ENCODE measurements at places on chromosomes 13 and 19. TPM values are rescaled to one million over a fixed set of nuclear protein-coding genes. Genes with fewer than 3 reads are reported as not detected.

TEX26 gene
- polyA plus RNA-seq: not detected

ZNF726 gene
- 2.7 TPM for polyA plus RNA-seq

DHDH gene
- polyA plus RNA-seq: 0.39 TPM

ACTL9 gene
- not detected for polyA plus RNA-seq

AMER2 gene
- polyA plus RNA-seq: not detected

MUC16 gene
- not detected for polyA plus RNA-seq

MEDAG gene
- polyA plus RNA-seq: not detected

OR7C1 gene
- not detected for polyA plus RNA-seq

ATP7B gene
- not detected for polyA plus RNA-seq

CYP4F2 gene
- not detected for polyA plus RNA-seq

GARIN5A gene
- polyA plus RNA-seq: 0.53 TPM

TNNI3 gene
- polyA plus RNA-seq: not detected

SELENOV gene
- polyA plus RNA-seq: not detected

PSG7 gene
- polyA plus RNA-seq: not detected

CEACAM7 gene
- not detected for polyA plus RNA-seq

LYL1 gene
- 90.1 TPM for polyA plus RNA-seq

CYP4F8 gene
- polyA plus RNA-seq: not detected

SGCG gene
- not detected for polyA plus RNA-seq

All from IgD-negative memory B cell (primary cell).